ENCODE measurements at places on chromosomes 12 and 14.

GRCh38 chr14:32576088-32576795, 247.1 kb downstream of the AKAP6 start:
- DNase-seq = no peak

- DNase-seq = no peak
Measured at GRCh38 chr14:67833403-67833802, 13.8 kb downstream of the RAD51B start.

- no peak for DNase-seq
Measured at GRCh38 chr12:16599081-16599480, 6.9 kb downstream of the LMO3 start.

DNA sequence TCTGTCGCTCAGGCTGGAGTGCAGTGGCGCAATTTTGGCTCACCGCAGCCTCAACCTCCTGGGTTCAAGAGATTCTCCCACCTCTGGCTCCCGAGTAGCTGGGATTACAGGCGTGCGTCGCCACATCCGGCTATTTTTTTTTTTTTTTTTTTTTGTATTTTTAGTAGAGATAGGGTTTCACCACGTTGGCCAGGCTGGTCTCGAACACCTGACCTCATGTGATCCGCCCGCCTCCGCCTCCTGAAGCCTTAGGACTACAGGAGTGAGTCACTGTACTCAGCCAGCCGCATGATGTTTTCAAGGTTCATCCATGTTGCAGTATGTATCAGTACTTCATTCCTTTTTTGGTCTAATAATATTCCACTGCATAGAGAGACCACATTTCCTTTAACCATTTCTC, 2.4 kb upstream of the RNF34 start:
- no peak for DNase-seq

DNA sequence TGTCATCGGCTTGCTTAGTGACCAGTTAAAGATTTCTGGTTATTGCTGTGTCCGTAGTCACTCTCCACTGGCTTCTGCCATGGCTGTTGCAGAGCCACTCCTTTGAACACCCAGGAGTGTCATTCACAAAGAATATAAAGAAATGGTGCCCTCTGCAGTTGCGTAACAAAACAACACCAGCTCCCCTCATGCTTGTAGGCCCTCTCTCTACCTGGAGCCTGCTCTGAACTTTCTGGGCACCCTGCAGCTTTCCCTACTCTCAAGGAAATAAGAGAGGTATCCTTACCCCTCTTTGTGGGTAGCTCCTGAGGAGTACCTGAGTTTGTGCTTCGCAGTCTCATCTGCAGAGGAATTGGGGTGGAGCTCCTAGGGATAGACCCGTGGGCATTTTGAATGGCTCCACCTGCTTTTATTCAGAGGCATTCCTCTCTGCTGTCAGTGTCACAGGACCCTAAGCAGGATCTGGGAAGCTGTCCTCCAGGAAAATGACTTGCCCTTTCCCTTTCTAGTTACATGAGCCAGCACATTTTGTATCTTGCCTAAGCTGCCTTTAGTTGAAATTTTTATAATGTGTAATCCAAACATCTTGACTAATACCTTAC, 97.2 kb upstream of the TMEM260 start:
- no peak for DNase-seq

- no peak for DNase-seq
Measured at GRCh38 chr14:66377574-66377973, 108.6 kb upstream of the CCDC196 start.

GRCh38 chr14:69328765-69329164, 68.8 kb downstream of the GALNT16 start:
- no peak for DNase-seq

- no peak for DNase-seq
Measured at GRCh38 chr12:67546746-67547145, 101.8 kb upstream of the DYRK2 start.

DNA sequence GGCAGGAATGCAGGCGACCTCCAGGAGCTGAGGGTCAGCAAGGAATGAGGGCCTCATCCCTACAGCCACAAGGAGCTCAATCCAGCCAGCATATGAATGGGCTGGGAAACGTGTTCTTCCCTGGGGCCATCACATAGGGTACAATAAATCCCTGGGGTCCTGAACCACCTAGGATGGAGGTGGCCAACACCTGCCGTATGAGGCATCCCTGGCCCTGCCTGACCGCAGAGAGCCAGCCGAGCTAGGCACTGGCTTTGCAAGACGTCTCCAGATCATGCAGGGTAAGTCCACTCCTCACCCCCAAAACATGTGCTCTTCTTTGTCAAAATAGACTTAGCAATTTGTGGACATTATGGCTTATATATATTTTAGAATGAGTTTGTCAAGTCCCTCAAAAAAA, 303.7 kb upstream of the DIO3 start:
- no peak for DNase-seq

- DNase-seq = no peak
Measured at GRCh38 chr14:94686511-94687160, 74.4 kb downstream of the SERPINA3 start.

DNA sequence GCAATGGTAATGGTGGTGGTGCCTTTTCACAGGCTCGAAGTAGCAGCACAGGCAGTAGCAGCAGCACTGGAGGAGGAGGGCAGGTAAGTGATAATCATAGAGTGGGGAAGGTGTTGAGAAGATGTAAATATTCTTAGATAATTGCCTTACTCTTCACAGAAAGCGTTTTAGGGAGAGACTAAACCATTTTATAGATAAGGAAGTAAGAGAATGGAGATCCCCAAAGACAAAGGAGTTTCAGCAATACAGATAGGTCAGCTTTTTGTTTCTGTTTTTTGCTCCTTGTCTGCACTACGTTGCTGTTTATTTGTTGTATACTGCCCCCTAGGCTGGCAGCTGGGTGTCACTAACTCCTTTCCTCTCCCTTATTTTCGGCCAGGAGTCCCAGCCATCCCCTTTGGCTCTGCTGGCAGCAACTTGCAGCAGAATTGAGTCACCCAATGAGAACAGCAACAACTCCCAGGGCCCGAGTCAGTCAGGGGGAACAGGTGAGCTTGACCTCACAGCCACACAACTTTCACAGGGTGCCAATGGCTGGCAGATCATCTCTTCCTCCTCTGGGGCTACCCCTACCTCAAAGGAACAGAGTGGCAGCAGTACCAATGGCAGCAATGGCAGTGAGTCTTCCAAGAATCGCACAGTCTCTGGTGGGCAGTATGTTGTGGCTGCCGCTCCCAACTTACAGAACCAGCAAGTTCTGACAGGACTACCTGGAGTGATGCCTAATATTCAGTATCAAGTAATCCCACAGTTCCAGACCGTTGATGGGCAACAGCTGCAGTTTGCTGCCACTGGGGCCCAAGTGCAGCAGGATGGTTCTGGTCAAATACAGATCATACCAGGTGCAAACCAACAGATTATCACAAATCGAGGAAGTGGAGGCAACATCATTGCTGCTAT, 2.0 kb downstream of the SP1 start:
- no peak for DNase-seq

DNA sequence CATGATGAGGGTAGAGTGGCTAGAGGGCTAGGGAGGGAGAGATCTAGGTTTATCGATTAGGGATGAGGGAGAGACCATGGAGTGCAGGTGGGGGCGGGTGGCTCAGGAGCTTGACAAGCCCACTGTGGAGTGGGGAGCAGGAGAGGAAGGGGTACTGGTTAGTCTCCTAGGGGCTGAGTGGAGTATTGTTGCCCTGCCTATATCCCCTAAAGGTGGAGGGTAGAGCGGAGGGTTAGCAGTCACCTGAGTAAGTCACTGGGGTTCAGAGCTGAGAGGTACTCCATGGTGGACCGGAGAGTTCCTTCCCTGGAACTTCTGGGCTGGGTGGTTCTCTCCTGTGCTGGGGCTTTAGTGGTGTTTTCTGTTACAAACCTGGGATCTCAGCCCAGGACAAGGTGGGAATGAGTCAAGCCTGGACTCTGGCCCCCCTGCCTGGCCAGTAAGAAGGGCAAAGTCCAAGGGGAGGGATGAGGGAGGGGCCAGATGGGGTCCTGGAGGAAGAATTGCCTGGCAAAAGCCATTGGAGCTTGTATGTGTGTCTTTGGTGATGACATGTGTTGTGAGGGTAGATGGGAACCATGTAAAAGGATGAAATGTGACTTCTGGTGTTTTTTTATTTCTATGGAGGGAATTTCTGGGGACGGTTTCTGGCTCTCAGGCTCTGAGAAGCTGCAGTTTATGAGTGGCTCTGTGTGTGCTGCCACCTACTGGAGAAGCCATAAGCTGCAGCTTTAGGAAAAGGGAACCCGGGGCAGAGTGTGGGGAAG, at the start of gene CIDEB:
TSS of gene CIDEB (minus strand) at position 403 of the 767 bp plus-strand sequence. CDS start at position 284, 119 bp downstream.
- DNase-seq = no peak

- DNase-seq = no peak
Measured at GRCh38 chr12:3597526-3598210, 106.7 kb downstream of the PRMT8 start.

DNA sequence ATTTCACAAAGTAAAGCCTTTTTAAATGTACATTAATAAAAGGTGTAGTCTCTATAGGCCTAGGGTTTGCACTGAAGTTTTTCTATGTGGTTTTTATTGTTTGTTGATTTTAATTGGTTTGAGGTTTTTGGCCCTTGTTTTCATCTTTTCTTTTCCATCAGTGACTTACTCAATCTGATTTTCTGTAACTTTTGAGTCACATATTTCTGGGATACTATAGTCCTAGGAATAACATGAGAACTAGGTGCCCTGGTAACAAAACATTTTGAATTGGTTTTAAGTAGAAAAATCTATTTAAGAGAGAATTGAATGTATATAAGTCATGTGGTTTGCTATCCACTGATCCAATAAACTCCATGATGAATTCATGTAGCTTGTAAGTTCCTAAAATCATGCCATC, 311.9 kb downstream of the CEP128 start:
- DNase-seq = no peak

GRCh38 chr14:101477648-101478047, 83.6 kb upstream of the DIO3 start:
- DNase-seq = no peak

DNA sequence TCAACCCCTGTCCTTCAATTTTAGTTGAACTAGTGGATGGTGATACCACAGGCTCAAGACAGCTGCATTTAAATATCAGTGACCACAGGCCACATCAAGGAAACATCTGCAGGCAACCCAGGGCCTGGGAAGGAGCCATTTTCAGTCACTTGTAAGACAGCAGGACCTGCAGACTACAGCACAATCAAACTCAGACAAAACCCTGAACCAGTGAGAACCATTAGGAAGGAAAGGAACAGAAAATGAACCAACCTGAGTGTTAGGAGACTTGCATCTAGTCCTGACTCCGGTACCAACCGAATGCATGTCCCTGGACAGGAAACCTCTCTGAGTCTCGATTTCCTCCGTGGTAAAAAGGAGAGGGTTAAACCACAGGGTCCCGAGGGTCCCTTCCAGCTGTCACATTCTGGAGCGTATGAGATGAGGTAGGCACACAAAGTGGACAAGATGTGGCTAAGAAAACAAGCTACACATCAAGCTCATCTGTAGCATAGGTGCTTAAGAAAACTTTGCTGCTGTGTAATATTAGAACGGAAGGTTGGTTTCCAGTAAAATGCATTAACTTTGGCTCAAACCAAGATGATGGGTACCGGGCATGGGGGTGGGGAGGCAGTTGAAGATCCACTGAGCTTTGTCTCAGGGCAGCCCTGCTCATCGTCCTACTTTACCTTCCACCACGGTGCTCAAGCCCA, 1.6 kb upstream of the CDKN1B start:
- DNase-seq = no peak
